NB4 (cell line): ENCODE measurements at places on chromosomes 12 and 14.

GRCh38 chr12:124745465-124745890, 118.2 kb downstream of the SCARB1 start:
- no peak for DNase-seq

DNA sequence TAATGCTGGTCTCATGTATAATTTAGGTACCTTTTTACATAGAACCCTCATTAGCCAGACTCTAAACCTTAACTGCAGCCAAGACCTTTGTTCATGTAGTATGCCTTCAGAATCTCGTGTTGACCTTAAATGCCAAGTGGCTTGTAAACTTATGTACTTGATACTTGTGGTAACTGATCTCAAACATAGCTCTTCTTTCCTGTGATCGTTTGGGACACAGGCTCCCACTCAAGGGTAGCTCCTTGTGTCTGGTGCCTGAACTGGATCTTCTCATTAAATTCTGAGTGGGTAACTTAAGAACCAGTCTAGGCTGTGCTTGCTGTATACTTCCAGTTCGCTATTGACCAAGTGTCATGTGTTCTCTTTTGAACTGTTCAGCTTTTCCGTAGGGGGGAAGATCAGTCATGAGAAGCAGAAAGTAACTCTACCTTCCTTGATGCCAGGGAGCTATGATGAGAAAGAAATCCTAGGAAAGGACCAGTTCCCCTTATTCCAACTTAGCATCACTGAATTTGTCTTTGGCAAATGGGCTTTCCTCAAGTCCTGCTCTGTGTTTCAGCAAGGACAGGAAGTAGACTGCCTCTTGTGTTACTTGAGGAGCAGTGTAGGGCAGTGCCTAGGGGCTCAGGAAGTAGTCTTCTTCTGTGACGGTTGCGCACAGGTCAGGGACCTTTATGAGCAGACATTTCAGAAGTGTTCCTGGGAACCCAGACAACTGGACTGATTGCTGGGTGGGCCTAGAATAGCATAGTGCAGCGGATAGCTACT, 2.5 kb downstream of the LGALS3 start:
- DNase-seq: peak; percentile 64

GRCh38 chr12:10361084-10361483, 28.8 kb downstream of the KLRK1 start:
- DNase-seq: peak; percentile 70

DNA sequence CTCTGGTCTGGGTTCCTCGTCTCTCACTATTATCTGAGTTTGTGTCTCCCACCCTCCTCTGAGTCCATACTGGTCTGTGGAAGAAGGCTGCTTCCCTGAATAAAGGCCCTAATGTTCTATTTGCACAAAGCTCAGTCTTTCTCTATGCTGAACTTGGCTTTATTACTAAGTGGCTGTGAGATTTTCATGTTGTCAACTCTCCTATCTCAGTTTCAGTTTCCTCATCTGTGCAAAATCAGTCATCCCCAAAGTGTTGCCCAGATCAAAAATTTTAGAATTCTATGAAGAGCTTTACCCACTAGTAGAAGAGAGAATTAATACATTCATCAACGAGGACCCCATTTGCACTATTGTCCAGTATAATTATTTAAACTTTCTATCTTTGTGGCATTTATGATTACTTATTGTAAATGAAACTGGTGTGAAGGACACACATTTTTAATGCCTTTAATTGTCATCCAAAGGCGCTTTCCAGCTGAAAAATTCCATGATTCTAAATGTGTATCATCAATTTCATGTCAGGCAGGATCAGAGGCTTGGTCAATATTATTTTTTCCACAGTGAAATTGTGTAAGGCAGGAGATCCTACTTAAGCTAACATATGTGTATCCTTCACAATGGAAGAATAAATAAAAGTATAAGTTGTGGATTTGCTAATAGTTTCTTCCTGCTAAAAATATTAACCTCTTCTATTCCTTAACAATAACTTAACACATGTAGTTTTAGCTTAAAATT, 79.1 kb upstream of the EEA1 start:
- no peak for DNase-seq
